ENCODE measurements at places on chromosomes 12 and 14. TPM values are rescaled to one million over a fixed set of nuclear protein-coding genes. Genes with fewer than 3 reads are reported as not detected.

ALG10 gene
- 14.7 TPM for total RNA-seq

LHX5 gene
- total RNA-seq: 0.16 TPM

BHLHE41 gene
- not detected for total RNA-seq

SLC2A3 gene
- total RNA-seq: 140 TPM

TDRD9 gene
- not detected for total RNA-seq

GAS2L3 gene
- total RNA-seq: 5.0 TPM

ATG2B gene
- 9.8 TPM for total RNA-seq

GLIPR1L2 gene
- total RNA-seq: not detected

CISTR gene
- not detected for total RNA-seq

HEATR5A gene
- 18.7 TPM for total RNA-seq

ERC1 gene
- total RNA-seq: 11.8 TPM

BEST3 gene
- total RNA-seq: not detected

DNA sequence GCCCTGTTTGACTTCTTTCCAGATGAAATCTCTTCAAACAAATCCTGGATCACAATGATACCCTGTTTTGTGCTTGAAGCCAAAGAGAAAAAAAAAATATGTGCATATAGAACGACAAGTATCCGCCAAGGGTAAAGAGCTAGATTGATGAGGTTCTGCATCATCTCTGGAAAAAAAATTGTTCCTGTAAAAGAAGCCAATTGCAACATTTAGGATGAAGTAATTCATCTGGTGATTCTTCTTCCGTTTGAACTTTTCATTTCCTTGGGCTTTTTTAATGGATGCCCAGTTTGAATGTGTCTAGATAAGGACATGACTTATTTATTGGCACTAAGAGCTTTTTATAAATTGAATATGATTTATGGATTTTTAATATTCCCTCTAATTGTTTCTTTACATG lies 38.1 kb upstream of the NPAS3 start:
- no peak for DNase-seq

GRCh38 chr12:70267550-70267949 lies 24.3 kb downstream of the CNOT2 start:
- no peak for DNase-seq

GRCh38 chr14:71339650-71340415 lies 432.6 kb downstream of the PCNX1 start:
- DNase-seq: peak; percentile 26

GRCh38 chr12:106126441-106127337 lies 12.1 kb downstream of the NUAK1 start:
- DNase-seq: no peak

DNA sequence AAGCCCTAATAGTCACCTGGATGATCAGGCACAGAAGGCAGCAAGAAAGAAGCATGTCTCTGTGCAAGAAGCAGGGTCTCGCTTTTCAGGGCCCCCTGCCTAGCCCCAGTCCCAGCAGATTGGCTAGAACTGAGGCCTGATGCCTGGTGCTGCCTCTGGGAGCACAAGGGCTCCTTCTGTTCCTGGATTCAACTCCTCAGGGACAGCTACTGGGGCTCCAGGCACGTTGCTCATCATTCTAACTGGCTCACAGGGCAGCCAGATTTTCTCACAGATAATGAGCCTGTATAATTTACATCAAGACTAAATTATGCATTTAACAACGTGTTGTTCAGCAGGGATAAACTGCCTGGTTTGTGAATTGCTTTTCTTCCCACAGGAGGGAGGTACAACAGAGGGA lies 106.5 kb upstream of the PLXNC1 start:
- DNase-seq: no peak

GRCh38 chr12:69115951-69116350 lies 123.4 kb upstream of the CPSF6 start:
- no peak for DNase-seq

GRCh38 chr14:92615451-92615850 lies 101.9 kb downstream of the RIN3 start:
- no peak for DNase-seq

DNA sequence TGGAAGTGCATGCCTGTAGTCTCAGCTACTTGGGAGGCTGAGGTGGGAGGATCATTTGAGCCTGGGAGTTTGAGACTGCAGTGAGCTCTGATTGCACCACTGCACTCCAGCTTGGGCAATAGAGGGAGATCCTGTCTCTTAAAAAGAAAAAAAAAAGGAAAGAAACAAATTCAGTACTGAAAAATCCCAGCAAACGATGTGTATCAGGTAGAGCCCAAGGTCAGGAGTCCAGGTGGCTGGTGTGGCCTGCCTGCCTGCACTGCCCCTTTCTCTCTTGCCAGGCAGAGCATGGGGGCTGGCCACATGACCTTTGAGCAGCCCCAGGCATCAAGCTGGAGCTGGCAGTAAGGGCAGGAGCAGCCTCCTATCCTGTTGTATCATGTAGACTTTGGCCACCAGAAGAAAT lies 31.8 kb downstream of the ELK3 start:
- DNase-seq: no peak

- no peak for DNase-seq
Observed at GRCh38 chr14:61247935-61248334, 33.2 kb downstream of the TMEM30B start.

DNA sequence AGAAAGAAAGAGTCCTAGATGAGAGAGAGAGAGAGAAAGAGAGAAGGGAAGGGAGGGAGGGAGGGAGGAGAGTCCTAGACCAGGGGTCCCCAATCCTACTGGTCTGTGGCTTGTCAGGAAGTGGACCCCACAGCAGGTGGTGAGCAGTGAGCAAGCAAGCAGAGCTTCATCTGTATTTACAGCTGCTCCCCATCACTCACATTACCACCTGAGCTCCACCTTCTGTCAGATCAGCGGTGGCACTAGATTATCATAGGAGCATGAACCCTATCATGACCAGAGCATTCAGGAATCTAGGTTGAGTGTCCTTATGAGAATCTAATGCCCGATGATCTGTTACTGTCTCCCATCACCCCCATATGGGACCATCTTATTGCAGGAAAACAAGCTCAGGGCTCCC lies 39.2 kb upstream of the AMN1 start:
- DNase-seq: no peak

GRCh38 chr14:91420686-91421085 lies 3.1 kb upstream of the CCDC88C start:
- no peak for DNase-seq

GRCh38 chr14:82500222-82500621 lies 966.6 kb upstream of the SEL1L start:
- no peak for DNase-seq

- no peak for DNase-seq
Observed at GRCh38 chr12:5226581-5226980, 182.9 kb downstream of the KCNA5 start.

DNA sequence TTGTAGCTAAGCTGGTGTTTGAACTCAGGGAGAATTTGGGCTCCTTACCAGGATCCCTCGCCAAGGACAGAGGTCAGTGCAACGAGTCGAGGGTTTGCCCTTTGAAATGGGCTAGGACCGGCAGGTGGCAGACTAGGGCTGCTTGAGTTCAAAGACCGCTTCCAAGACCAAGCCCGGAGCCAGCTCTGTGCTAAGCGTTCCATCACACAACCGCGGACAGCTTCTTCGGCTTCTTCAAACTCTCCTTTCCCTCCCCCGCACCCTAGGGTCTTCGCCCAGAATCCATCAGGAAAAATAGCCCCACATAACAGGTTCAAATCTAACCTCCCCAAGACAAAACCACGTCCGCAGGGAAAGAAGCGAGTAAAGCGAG lies 705 bp upstream of the FLVCR2 start:
- DNase-seq: peak; percentile 69

- no peak for DNase-seq
Observed at GRCh38 chr12:59500915-59501314, 94.9 kb upstream of the SLC16A7 start.

GRCh38 chr14:30630248-30630647 lies 8.1 kb downstream of the SCFD1 start:
- DNase-seq: no peak

GRCh38 chr14:99564926-99565259 lies 39.1 kb downstream of the CCDC85C start:
- DNase-seq: no peak

DNA sequence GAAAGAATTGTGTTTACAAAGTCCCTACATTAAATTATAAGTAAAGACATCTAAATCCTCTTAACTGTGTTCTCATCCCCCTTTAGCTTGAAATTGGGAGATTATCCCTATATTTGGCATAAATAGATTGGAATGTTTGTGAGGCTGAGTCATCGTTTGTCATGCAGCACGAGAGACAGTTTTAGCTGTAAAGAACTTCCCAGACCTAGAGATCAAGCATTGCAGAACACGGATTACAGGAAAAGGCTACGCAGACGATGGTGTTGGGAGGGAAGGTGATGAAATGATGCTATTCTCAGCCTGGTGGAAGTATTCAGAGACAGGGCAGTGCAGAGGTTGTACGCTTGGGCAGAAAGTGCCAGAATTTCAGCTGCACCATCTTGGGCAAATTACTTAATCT lies 93.8 kb downstream of the PTPRB start:
- DNase-seq: no peak

GRCh38 chr14:76653875-76654572 lies 107.2 kb upstream of the VASH1 start:
- no peak for DNase-seq

Measured in K562 (cell line).